Panc1 (cell line): ENCODE measurements at places on chromosomes 3 and 15. TPM values are rescaled to one million over a fixed set of nuclear protein-coding genes. Genes with fewer than 3 reads are reported as not detected.

Gene TMEM207
- not detected for total RNA-seq

Gene ACP3
- total RNA-seq = not detected

Gene COL7A1
- total RNA-seq = 40.0 TPM

Gene SERINC4
- total RNA-seq = not detected

Gene COLQ
- total RNA-seq = 0.64 TPM

Gene CX3CR1
- total RNA-seq = not detected

Gene MST1R
- 27.5 TPM for total RNA-seq

Gene NANOGP8
- total RNA-seq = not detected

Gene SUCNR1
- not detected for total RNA-seq

Gene GPR62
- not detected for total RNA-seq

Gene FSTL1
- 9.2 TPM for total RNA-seq

Gene DISP2
- total RNA-seq = 10.0 TPM

Gene CFAP100
- total RNA-seq = not detected

Gene PTH1R
- total RNA-seq = not detected

Gene COL6A5
- total RNA-seq = not detected

Gene NR2E3
- total RNA-seq = 0.98 TPM

Gene CHST13
- total RNA-seq = 0.64 TPM
